Activated CD4-positive, alpha-beta T cell treated with anti-CD3 and anti-CD28 coated beads, Interleukin-2, amount 50 U/mL, for 16 hours (primary cell): ENCODE measurements at places on chromosomes 13 and 19.

DNA sequence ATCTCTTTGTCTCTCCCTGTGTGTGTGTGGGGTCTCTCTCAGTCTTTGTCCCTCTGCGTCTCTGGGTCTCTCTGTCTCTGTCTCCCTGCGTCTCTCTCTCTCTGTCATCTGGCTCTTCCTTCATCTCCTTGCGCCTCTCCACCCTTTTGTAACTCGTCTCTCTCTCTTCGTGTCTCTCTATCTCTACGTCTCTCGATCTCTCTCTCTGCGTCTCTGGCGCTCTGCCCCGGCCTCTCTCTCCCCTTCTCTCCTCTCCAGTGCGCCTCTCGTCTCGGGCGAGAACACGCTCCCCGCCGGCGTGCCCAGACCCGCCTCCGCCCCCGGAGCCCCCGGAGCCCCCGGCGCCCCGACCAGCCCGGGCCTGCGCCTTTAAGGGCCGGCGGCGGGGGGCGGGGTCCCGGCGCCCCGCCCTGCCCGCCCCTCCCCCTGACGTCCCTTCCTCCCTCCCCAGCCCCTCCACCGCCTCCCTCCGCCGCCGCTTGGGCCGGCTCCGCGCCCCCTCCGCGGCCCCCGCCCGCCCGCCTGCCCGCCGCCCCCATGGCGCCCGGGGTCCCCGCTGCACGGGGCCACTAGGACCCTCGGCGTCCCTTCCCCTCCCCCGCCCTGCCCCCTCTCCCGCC is at the start of gene MARK4:
TSS of gene MARK4 (plus strand) at position 440 of the 620 bp plus-strand sequence. CDS start 318 bp downstream, outside the sequence.
- peak; percentile 51 for DNase-seq

- DNase-seq: no peak
These were observed 159.1 kb downstream of the GPC5 start for GRCh38 chr13:91557328-91558090.

DNA sequence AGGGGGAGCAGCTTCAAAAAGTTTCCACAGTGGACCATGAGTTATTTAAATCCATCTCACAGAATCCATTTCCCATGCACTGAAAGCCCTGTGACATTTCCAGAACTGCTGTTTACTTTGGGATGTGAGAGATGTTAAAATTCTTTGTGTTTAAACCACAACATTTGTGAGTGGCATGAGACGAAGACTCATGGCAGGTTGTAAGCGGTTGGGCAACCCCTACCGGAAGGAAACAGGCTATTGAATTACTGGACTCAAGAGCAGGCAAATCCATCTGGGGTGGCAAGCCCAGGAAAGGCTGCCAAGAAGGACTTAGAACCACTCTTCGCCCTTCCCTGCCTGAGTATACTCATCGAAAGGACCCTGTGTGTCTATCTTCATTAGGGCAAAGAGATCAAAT is 22.3 kb upstream of the CLDN10 start:
- no peak for DNase-seq

GRCh38 chr13:80477661-80478443 is 136.9 kb upstream of the SPRY2 start:
- DNase-seq: no peak

DNA sequence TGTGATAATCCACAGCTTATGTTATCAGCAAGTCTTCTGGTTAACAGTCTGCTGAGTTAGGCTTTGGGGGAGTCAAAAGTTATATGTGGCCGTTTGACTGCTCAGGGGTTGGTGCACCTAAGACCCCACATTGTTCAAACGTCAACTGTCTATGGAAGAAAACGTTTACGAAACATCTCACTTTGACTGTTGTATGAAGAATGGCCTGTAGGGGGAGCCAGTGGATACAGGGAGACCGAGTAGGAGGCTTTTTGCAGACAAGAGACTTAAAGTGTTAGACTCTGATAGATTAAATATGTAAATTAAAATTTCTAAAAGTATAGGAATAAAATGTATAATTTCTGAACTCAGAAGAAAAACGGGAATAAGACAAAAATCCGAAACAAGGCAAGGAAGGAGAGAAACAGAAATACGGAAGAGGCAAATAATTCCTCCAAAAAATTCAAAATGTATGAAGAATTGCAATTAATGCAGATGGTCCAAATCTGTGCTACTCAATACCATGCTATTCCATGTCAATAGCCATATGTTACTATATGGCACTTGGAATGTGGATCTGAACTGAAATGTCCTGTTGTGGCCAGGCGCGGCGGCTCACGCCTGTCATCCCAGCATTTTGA is 37.8 kb downstream of the TNFSF14 start:
- DNase-seq: peak; percentile 90

DNA sequence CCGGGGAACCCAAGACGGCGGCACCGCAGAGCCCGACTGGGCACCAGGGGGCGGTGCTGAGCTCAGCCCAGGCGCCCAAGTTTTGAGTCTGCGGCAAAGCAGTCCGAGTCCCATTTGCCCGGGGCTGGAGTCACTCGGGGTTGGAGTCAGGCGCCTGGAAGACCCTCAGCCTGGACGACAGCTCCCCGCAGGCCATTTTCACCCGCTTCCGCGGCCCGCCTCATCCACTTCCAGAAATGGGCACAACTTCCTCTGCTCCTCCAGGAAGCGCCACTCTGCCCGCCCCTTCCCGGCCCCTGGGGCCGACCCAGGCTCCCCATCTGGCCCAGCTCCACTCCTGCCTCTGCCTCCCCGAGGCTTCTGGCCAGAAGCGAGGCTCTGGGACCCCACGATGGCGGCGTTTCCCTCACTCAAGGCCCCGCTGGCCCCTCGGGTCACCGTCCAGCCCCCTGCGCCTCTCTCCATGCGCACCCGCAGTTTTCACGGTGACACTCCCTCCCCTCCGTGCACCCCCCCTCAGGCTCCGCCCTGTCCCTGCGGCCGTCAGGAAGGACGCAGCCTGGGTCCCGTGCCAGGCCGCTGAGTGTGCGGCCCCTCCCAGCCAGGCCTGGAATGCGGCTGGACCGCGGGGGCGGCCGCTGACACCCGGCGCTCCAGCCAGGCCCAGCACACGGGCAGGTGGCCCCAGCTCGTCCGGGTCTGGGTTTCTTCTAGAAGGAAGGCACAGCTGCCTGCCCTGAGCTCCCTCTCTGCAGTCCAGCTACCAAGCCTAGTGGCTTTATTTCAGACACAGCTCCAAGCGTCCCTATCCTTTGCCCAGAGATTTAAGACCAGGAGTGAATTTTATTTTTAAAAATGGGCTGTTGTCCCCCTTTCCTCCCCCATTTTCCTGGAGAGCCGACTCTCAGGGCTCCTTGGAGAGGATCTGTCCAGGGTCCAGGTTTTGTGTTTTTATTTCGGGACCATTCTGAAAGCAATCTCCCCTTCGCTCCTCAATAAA is 4.7 kb downstream of the SERTAD1 start:
- peak; percentile 80 for DNase-seq

DNA sequence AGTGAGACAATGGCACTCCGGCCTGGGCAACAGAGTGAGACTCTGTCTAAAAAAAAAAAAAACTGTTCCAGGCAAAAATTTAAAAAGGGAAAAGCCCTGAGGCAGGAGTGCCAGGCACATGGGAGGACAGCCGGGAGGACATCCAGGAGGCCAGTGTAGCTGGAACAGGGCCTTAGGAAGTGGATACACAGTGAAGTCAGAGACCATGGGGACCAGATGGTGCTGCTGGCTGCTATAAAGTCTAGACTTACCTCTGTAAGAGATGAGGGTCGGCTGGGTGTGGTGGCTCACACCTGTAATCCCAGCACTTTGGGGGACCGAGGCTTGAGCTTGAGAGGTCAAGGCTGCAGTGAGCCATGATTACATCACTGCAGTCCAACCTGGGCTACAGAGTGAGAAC is 15.0 kb downstream of the HAS1 start:
- no peak for DNase-seq

DNA sequence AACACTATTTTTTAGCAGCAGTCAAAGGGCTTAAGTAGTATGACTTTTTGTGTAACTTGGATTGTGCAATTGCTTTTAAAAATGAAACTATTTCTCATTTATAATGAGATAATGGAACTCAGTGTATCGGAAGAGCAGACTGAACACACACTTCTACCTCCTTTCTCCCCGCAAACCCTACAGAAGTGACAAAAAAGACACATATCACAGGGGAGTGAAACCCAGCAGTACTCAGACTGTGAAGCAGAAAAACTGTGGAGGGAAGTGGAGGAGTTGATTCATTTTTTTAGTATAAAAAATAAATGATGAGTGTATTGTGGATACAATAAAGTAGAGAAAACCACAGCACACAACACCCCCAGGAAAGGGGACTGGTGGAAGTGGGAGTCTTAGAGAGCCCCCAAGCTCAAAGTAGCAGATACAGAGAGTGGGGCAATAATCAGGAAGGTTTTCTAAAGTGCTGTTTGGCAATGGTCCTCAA is 9.7 kb downstream of the LPAR6 start:
- DNase-seq: peak; percentile 90

DNA sequence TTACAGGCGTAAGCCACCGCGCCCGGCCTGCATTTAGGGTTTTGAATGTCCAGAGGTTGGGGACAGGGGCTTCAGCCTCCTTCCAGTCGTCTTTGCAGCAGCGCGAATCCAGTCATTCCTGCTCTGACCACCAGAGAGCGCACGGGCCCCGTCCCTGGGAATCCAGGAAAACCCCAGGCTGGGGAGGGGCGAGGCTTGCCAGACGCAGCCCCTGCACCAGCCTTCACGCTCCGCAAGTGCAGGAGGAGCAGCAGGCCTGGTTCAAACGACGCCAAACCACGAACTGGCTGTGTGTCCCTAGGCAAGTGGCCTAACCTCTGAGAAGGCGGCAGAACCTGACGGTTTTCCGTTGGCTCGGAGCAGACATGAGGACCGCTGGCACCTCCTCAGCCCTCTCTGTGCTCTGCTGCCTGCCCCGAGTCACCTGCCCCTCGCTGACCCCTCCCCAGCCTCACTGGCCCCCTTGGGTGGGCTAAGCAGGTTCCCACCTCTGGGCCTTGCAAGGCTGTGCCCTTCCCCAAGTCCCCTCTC is 2.0 kb upstream of the RNF126 start:
- DNase-seq: peak; percentile 82

GRCh38 chr13:113129480-113129879 is 6.9 kb downstream of the F10 start:
- no peak for DNase-seq

DNA sequence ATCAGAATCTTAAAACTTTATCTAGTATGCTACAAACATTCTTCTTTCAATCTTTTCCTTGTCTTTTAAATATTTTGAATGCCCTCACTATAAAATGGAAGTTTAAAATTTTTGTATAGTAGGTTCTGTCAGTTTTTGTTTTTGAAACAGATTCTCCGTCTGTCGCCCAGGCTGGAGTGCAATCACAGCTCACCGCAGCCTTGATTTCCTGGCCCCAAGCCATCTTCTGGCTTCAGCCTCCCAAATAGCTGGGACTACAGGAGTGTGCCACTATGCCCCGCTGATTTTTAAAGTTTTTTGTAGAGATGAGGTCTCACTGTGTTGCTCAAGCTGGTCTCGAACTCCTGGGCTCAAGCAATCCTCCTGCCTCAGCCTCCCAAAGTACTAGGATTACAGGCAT is 20.7 kb downstream of the PHF11 start:
- no peak for DNase-seq

DNA sequence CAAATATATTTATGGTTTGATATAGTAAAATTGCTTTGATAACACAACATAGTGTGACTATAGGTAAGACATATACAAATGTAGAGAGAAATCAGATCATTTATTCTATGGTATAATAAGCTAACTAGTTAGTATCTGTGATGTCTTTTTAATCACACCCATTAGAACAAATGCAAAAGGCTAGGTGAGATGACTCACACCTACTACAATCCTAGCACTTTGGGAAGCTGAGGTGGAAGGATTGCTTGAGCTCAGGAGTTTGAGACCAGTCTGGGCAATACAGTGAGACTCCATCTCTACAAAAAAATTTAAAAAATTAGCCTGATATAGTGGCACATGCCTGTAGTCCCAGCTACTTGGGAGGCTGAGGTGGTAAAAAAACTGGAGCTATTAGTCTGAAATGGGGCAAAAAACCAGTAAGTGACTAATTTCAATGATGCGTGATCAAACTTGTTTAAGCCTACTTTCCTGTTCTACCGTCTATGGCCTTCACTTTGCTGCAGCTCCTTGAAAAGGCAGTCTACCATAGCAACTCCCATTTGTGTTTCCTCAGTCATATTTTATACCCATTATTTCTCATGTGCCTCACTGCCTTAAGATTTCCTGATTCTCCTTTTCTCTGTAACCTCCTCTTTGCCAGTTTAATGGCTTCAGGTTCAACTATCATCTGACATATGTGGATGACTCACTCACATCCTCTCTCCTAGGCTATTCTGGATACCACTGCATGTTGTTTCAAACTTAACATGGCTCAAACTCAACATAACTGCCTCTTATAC is 12.5 kb downstream of the ALG5 start:
- DNase-seq: no peak

DNA sequence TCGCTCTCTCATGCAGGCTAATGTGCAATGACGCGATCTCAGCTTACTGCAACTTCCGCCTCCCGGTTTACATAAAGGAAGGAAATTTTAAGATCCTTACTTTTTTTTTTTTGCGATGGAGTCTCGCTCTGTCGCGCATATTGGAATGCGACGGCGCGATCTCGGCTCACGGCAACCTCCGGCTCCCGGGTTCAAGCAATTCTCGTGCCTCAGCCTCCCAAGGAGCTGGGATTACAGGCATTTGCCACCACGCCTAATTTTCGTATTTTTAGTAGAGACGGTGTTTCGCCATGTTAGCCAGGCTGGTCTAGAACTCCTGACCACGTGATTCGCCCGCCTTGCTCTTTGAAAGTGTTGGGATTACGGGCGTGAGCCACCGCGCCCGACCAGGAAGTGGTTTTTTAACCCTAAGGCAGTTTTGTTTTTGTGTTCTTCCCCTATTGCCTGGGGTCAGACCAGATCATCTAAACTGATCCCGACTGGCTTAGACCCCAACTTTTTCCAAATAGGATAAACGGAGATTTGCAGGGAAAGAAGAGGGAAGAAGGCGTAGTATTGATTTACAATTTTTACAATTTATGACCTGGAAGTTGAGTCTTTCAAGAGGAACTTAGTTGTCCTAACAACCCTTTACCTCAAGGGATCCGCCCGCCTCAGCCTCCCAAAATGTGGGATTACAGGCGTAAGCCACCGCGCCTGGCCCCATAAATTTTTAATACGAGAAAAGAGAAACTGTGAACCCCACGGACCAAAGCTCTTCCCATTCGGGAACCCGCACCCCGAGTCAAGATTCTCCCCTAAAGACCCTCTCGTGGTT is 142.0 kb downstream of the ZNF737 start:
- DNase-seq: peak; percentile 54

- DNase-seq: no peak
These were observed 328.9 kb upstream of the SLC10A2 start for GRCh38 chr13:103395139-103395538.

DNA sequence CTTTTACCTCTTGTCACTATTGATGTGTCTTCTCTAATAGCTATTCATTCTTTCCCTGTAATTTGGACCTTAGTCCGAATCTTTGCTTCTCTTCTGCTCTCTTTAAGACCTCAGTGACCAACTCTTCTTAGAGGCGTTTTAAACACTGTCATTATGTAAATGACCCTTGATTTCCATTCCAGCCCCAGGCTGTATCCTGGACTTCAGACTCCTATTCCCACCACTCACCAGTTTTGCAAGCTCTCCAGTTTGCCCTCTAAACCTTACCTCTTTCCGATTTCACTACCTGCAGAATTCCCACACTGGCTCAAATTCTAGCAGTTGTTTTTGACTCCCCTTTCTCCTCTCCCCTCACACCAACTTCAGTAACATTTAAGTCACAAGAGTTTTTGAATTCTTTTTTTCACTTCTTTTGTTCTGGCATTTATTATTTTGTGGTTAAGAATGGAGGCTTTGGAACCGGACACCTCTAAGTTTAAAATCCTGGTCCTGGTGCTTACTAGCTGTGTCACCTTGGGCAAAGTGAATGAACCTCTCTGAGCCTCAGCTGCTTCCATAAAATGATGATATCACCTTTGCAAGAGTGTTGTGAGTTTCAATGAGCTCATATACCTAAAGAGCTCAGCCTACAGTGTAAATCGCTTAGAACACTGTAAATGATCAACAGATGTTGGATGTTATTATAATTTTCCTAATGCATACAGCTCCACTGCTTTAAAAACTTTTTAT is 13.6 kb upstream of the HMGB1 start:
- DNase-seq: no peak
